ENCODE measurements at places on chromosomes 3 and 15.

DNA sequence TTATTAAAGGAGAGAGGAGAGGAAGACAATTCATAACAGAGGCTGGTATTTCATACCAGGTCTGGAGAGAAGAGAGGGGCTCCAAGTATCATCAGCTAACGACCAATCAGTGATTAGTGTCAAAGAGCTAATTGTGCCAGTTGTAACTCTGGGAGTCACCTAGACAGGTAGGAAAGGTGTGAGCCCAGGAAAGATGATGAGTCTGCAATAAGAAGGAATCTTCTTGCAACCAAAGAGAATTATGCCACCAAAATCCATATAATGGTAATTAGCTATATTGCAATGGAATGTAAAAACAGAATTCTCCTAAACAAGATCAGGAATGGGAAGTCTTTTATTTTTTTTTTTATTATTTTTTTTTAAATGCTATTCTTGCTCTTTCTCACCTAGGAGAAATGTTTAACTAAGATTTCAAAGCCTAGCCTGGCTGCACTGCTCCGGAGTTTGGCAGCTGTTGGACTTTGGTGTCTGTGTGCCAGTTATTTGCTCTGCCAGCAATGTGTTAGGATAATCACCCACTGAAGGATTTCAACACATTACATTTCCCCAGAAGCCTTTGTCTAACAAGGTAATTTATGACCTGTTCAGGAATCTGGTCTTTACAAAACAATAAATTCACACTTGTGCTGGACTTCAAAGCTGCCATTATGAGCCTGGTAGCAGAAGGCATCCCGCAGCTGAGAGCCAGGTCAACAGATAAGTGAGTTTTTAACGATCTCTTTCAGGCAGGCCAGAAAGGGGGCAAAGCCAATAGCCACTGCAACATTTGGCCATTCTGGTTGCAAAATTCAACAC is 89.4 kb downstream of the FOXB1 start:
- DNase-seq = no peak

DNA sequence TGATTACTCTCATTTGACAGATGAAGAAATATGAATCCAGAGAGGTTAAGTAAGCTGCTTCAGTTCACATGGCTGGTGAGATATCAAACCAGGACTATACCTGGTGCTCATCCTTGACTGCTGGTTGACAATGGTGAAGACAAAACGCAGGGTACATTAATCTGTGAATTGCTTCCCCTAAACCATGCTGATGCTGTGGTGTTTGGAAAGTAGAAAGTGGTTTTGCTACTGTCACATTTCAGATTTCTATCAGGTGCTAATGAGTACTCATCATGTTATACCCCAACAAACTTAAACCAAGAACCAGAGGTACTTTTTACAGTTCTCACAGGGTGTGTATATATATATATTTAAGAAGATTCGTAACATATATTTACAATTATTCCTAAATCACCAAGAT is 85.0 kb upstream of the PRTG start:
- DNase-seq = no peak

GRCh38 chr3:126554560-126555525 is 3.9 kb downstream of the C3orf22 start:
- no peak for DNase-seq

DNA sequence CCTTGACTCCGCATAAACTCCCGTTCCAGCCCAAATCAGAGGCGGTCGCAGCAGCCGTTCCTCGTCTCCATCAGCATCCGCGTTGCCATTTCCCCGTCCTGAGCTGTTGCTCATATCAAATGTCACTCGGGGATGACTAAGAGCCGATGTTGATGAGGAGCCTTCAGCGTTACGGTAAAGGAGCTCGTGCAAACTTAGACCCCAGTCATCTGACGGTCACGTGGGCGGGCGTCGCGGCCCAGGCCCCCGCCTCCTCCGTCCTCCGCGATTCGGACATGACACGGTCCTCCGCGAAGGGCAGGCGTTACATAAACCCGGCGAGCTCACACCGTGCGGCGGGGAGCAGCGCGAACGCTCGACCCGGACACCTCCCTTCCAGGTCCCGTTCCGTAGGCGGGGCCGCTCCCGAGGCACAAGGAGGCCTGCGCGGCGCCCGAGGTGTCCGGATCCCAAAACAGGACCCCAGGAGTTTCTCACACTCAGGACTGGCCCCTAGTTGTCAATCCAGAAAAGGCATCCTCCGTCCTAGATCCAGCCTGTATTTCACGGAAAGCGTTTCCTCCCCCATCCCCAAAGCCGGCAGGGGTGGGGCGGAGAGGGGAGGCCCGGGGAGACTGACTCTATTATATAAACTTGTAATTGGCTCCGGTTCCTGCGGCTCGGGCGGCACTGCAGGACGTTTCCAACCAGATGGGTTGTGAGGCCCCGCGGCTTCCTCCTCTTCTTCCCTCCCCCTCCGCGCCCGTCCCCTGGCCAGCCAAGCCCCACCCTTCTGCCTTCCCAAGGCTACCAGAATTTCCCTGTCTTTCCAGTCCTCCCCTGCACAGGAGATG is 100.0 kb upstream of the IGF1R start:
- DNase-seq = no peak

GRCh38 chr3:112084980-112085705 is 1.0 kb upstream of the C3orf52 start:
- DNase-seq = no peak

DNA sequence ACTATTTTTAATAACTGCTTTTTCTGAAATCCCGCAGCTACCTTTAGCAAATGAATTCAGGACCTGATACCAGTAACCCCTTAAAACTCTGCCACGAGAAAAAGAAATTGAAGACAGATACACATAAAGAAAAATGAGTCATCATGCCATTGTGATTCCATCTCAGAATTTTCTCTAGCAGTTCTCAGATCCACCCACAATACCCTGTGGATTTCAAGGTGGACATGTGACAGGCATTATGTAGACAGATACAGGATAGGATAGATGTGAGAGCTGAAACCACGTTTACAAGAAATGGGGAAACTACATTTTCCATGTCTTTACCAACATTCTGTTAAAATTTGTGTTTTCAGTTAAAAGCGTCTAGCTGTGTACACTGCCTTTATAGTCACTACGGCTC is 291.9 kb upstream of the NR2F2 start:
- no peak for DNase-seq

GRCh38 chr15:40226736-40227135 is 12.1 kb upstream of the PAK6 start:
- no peak for DNase-seq

DNA sequence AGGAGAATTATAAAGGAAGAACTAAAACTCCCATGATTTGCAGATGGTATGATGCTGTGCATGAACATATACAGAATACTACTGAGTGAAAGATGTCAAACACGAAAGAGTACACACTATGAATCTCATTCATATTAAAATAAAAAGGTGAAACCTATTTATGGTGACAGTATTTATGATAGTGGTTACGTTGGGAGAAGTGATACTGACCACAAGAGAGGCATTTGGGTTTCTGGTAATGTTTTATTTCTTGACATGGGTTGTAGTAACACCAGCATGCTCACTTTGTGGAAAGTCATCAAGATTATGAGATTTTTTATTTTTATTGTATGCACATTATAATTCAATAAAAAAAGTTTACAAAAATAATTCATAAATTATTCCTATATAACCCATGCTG is 324.0 kb downstream of the GAP43 start:
- no peak for DNase-seq
